Activated CD4-positive, alpha-beta memory T cell treated with anti-CD3 and anti-CD28 coated beads for 36 hours (primary cell): ENCODE measurements at places on chromosomes 13 and 19. TPM values are rescaled to one million over a fixed set of nuclear protein-coding genes. Genes with fewer than 3 reads are reported as not detected.

POSTN gene
- not detected for total RNA-seq

PSG6 gene
- total RNA-seq, result not detected

RNF113B gene
- not detected for total RNA-seq

SAFB2 gene
- 63.5 TPM for total RNA-seq

PGLYRP1 gene
- total RNA-seq, result not detected

AZU1 gene
- total RNA-seq, result not detected

SLC17A7 gene
- 0.17 TPM for total RNA-seq

YJEFN3 gene
- 6.9 TPM for total RNA-seq

SUGT1 gene
- total RNA-seq, result 63.1 TPM

ZNF221 gene
- 0.73 TPM for total RNA-seq

DNA sequence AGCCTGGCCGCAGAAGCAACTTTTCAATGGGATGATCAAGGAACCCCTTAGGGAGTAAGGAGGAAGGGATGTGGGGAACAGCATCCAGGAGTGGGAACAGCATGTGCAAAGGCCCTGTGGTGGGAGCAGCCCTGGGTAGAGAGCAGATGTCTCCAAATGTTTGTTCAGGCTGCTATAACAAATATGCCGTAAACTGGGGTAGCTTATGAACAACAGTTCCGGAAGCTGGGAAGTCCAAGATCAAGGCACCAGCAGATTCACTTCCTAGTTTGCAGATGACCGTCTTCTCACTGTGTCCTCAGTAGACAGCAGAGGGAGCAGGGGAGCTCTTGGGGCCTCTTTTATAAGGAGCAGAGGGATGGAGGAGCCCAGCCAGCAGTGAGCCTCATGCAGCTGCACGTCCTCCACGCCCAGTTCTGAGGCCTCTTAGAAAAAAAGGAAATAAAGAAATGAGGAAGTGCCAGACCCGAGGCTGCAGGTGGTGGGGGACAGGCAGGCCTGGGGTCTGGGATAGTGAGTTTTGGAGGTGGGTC, 4.2 kb upstream of the LRRC25 start:
- H3K4me1 ChIP-seq, result no peaks in the 10 kb centered on the region
- H3K27me3 ChIP-seq, result peaks cover 15% of the 10 kb centered on the region
- H3K4me3 ChIP-seq, result no peak overlapping the region
- DNase-seq, result no peak
- H3K36me3 ChIP-seq, result no peaks in the 10 kb centered on the region
- H3K27ac ChIP-seq, result no peak overlapping the region

- no peaks in the 10 kb centered on the region for H3K4me1 ChIP-seq
- H3K4me3 ChIP-seq, result no peak overlapping the region
- no peak for DNase-seq
Observed at GRCh38 chr19:30052122-30053075, 110.4 kb downstream of the URI1 start.

GRCh38 chr19:7864690-7865074, 9.5 kb downstream of the PRR36 start:
- no peak overlapping the region for H3K4me3 ChIP-seq
- no peak overlapping the region for H3K27ac ChIP-seq
- DNase-seq, result no peak
- no peaks in the 10 kb centered on the region for H3K36me3 ChIP-seq
- peaks cover 11% of the 10 kb centered on the region for H3K27me3 ChIP-seq

GRCh38 chr13:111387026-111387871, 66.8 kb downstream of the TEX29 start:
- no peak overlapping the region for H3K27ac ChIP-seq
- H3K36me3 ChIP-seq, result no peaks in the 10 kb centered on the region
- DNase-seq, result no peak
- H3K4me1 ChIP-seq, result peaks cover 23% of the 10 kb centered on the region
- no peak overlapping the region for H3K4me3 ChIP-seq
